ENCODE measurements at places on chromosomes 4 and X.

- DNase-seq, result no peak
Observed at GRCh38 chr4:149264093-149264733, 551.4 kb downstream of the IQCM start.

- DNase-seq, result no peak
Observed at GRCh38 chr4:99845708-99846469, 29.3 kb downstream of the DAPP1 start.

DNA sequence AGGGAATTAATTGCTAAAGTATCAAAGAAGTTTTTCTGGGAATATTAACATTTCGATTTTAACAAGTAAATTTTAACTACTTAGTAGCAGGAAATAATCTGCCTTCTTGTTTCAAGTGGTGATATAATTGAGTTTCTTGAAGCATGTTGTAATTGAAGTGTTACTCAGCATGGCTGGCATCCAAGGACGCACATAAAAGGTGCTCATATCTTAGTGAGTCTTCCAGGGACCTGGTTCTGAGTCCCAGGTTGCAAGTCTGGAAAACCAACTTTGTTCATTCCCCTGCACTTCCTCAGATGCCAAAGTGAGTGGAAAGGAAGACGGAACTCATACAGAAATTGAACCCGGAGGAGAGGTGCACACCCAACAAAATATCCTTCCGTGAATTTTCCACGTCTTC lies 399.6 kb downstream of the NLGN4X start:
- DNase-seq, result no peak

GRCh38 chr4:167117273-167117672 lies 117.0 kb downstream of the SPOCK3 start:
- DNase-seq, result no peak

GRCh38 chr4:140673729-140674128 lies 82.5 kb downstream of the TBC1D9 start:
- DNase-seq, result no peak

DNA sequence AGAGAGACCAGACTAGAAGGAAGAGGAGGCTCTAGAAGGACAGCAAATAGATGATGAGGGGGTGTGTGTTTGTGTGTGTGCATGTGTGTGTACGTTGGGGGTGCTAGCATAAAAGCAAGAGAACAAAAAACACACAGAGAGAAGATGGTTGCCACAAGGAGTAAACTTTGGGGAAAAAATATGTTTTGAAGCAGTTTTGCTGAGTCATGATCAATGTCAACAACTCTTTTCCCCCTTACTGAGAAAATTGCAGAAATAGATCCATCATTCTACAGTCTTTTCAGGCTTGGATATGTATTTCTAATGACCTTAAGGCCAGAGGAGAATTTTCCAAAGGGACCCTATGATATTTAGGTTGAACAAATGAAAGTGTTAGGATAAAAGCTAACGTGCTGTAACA lies 89.0 kb upstream of the NHS start:
- no peak for DNase-seq

- DNase-seq, result no peak
Observed at GRCh38 chrX:136658151-136658550, 10.2 kb downstream of the CD40LG start.

All from T-helper 9 cell (primary cell).